ENCODE measurements at places on chromosomes 7 and 10. TPM values are rescaled to one million over a fixed set of nuclear protein-coding genes. Genes with fewer than 3 reads are reported as not detected.

The EPDR1 gene
- total RNA-seq: not detected

The NPFFR1 gene
- total RNA-seq: not detected

The GPR85 gene
- total RNA-seq: not detected

The CALML5 gene
- total RNA-seq: not detected

The BTBD16 gene
- total RNA-seq: not detected
